Left renal cortex interstitium (tissue), 4 donors: ENCODE measurements at places on chromosomes 13 and 19. TPM values are rescaled to one million over a fixed set of nuclear protein-coding genes. Genes with fewer than 3 reads are reported as not detected.

Gene LRFN3
- polyA plus RNA-seq, result 18.2 TPM

Gene TNNI3
- polyA plus RNA-seq, result 3.3 TPM

Gene DAND5
- polyA plus RNA-seq, result not detected

Gene C3
- polyA plus RNA-seq, result 21.8 TPM

Gene PRRG2
- polyA plus RNA-seq, result 7.5 TPM

Gene GPC5
- 3.5 TPM for polyA plus RNA-seq

Gene GTPBP3
- polyA plus RNA-seq, result 17.6 TPM

Gene SIAH3
- 0.81 TPM for polyA plus RNA-seq

Gene C19orf38
- polyA plus RNA-seq, result 1.9 TPM

Gene INSR
- polyA plus RNA-seq, result 27.2 TPM

Gene TMEM86B
- 2.4 TPM for polyA plus RNA-seq

Gene WDR88
- 1.2 TPM for polyA plus RNA-seq

Gene CYP4F2
- polyA plus RNA-seq, result 0.13 TPM

Gene S1PR2
- 13.1 TPM for polyA plus RNA-seq

Gene LILRA1
- polyA plus RNA-seq, result 0.57 TPM

Gene RASA3
- polyA plus RNA-seq, result 16.0 TPM

Gene OVOL3
- polyA plus RNA-seq, result not detected
